ENCODE measurements at places on chromosomes 11 and 22.
A peak's percentile ranks its signal among the peaks of the same experiment; 100 is the strongest.

DNA sequence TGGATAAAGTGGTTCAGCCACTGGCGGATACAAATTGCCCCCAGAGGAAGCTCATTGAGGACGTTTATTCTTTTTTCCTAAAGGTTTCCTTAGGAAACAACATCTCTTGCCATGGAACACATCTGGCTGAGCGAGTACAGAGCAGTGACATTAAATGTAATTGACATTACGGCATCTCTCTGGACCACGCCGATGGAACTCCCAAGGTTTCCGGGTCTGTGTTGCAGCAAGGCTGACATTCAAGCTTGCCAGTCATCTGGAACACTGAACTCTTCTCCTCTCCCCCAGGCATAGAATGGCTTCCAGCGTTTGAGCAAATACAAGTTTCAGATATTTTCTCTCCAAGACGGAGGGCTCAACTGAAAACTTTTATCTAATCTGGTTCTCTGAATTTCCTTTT is 42.1 kb downstream of the CLMP start:
- no peak for DNase-seq

DNA sequence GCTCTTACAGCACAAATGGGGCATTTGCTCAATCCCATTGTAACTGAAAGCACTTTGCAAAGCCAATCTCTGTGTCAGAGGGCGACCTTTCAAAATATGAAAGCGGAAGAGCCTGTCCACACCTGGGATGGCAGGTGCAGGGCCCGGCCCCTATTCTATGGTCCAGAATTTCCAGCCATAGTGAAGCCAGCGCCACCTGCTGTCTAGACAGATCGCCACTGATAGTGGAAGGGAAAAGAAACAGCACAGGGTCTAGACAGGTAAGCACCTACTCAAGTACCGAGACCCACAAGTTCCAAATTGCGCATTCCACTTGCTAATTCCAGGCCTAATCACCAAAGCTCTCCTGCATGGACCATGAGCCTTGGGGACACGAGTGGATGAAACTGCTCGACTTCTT is 141.4 kb downstream of the NTM start:
- DNase-seq, result no peak

GRCh38 chr11:65593518-65594414 is 1.8 kb downstream of the KCNK7 start:
- DNase-seq, result peak; percentile 34

GRCh38 chr22:40728731-40729189 is 49.5 kb downstream of the MCHR1 start:
- peak; percentile 83 for DNase-seq

DNA sequence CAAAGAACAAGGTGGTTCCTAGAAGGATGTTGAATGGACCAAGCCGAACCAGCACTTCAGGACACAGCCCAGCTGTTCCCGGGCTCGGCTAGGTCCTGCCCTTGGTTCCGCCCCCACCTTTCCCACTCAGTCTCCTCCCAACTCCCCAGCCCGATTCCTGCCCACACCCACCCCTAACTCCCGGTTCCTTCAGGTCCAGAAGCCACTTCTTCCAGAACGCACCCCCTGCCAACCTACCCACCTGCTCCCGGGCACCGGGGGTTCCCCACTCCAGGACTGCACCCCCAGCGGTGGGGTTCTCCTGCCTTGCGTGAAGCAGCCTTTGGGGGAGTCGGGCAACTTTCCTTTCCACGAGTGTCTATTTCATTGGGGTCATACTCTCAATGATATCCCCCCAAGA is 30.7 kb downstream of the CERK start:
- DNase-seq, result peak; percentile 7

- no peak for DNase-seq
These were observed 119.5 kb upstream of the B3GAT1 start for GRCh38 chr11:134531327-134532130.

DNA sequence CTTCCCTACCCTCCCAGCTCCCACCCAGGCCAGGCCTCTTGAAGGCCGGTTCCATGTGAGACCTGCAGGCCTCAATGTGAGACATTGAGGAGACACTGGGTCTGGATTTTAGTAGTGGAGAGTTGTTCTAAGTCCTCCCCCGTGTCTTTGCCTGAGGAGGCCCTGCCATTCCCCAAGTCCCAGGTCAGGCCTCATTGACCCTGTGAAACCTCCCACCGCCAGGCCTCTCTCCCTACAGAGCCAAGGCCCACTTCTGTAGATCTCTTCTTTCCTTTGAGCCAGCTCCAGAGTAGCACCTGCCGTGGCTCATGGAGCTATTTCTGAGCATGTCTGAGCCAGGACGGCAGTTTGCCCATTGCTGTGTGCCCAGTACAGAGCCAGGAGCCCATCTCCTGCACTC is 1419.6 kb downstream of the TBC1D22A start:
- no peak for DNase-seq

- no peak for DNase-seq
These were observed 446.9 kb upstream of the B3GAT1 start for GRCh38 chr11:134858783-134859480.

GRCh38 chr11:57638005-57638781 is 11.5 kb downstream of the YPEL4 start:
- DNase-seq, result peak; percentile 9

GRCh38 chr11:27717801-27718229 is 17.6 kb upstream of the BDNF start:
- DNase-seq, result no peak

All from stimulated activated naive CD4-positive, alpha-beta T cell (primary cell).